Immature natural killer cell (primary cell): ENCODE measurements at places on chromosomes 2 and 18. TPM values are rescaled to one million over a fixed set of nuclear protein-coding genes. Genes with fewer than 3 reads are reported as not detected.

GRCh38 chr2:208713066-208713745, 306.6 kb downstream of the PTH2R start:
- H3K27ac ChIP-seq, result no peak overlapping the region
- DNase-seq, result no peak
- no peak overlapping the region for H3K4me3 ChIP-seq
- no peaks in the 10 kb centered on the region for H3K27me3 ChIP-seq

DNA sequence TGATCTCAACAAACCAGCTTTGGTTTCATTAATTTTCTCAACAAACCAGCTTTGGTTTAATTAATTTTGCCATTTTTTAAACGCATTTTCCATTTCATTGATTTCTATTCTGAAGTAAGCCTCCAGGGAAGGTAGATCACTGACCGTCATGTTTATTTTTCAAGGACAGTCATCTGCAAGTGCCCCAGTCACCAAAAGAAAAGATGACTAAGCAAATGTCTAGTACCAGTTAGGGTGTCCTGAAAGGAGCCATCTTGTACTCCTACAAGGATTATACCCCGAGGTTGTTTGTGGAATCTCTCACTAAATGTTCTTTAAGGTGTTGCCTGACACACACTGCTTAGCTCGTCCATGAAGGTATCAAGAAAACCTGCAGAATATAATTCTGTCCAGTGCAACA, 6.1 kb upstream of the UGT1A8 start:
- peaks cover 16% of the 10 kb centered on the region for H3K27me3 ChIP-seq
- no peak overlapping the region for H3K27ac ChIP-seq
- no peaks in the 10 kb centered on the region for H3K4me1 ChIP-seq
- H3K36me3 ChIP-seq, result no peaks in the 10 kb centered on the region

GRCh38 chr2:19600982-19601381, 242.6 kb upstream of the OSR1 start:
- no peaks in the 10 kb centered on the region for H3K4me1 ChIP-seq
- H3K27ac ChIP-seq, result no peak overlapping the region
- DNase-seq, result no peak
- no peak overlapping the region for H3K4me3 ChIP-seq
- no peaks in the 10 kb centered on the region for H3K36me3 ChIP-seq
- H3K27me3 ChIP-seq, result no peaks in the 10 kb centered on the region

- DNase-seq, result no peak
- H3K4me3 ChIP-seq, result no peak overlapping the region
- peaks cover 6% of the 10 kb centered on the region for H3K27me3 ChIP-seq
- H3K4me1 ChIP-seq, result peaks cover 21% of the 10 kb centered on the region
- H3K27ac ChIP-seq, result no peak overlapping the region
Measured at GRCh38 chr2:28591711-28592335, 96.0 kb downstream of the PLB1 start.

GRCh38 chr18:79484661-79485621, 89.2 kb downstream of the NFATC1 start:
- H3K4me1 ChIP-seq, result no peaks in the 10 kb centered on the region
- H3K27ac ChIP-seq, result no peak overlapping the region
- peaks cover 3% of the 10 kb centered on the region for H3K36me3 ChIP-seq

Gene APOB
- polyA plus RNA-seq, result not detected

Gene CCDC178
- not detected for polyA plus RNA-seq
